Stimulated activated naive CD8-positive, alpha-beta T cell treated with anti-CD3 and anti-CD28 coated beads, Interleukin-15, amount 100 ng/mL, for 72 hours (primary cell): ENCODE measurements at places on chromosomes 5 and 9.

- no peak for DNase-seq
These were observed 4.6 kb upstream of the PHYHD1 start for GRCh38 chr9:128916204-128916603.

GRCh38 chr5:124583469-124584350, 162.7 kb downstream of the ZNF608 start:
- DNase-seq: peak; percentile 31

DNA sequence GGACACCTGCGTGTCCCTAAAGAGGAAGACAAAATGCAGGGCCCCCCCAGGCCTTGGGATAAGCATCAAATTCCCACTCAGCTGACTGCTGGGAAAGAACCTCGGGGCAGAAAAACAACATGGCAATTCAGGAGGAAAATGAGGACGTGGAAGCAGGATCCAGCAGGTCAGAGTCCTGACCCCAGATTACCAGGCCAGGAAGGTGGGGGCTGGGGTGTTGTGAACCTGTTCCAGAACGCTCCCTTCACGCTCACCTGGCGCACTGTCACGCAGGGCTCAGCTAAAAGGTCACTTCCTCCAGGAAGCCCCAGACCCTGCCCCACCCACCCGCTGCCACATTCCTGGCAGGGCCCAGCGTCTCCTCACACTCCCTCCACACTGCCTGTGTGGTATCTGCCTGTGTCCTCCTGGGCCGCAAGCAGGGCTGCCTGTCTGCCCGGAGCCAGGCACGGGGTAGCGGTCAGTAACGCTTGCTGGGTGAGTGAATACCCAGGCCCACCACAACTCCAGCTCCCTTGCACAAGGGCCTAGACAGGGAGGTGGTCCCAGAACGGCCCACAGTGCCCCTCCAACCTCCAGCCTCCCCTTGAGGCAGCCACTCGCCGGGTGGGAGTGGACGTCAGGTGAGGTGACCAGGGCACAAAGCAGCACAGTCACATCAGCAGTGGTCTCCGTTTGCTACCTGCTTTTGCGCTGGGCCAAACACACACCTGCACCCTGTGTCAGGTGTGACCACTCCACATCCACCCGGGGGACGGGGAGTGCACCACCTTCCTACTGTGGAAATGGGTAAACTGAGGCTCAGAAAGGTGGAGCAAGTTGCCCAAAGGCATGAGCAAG, 18.1 kb downstream of the VAV2 start:
- DNase-seq: no peak

DNA sequence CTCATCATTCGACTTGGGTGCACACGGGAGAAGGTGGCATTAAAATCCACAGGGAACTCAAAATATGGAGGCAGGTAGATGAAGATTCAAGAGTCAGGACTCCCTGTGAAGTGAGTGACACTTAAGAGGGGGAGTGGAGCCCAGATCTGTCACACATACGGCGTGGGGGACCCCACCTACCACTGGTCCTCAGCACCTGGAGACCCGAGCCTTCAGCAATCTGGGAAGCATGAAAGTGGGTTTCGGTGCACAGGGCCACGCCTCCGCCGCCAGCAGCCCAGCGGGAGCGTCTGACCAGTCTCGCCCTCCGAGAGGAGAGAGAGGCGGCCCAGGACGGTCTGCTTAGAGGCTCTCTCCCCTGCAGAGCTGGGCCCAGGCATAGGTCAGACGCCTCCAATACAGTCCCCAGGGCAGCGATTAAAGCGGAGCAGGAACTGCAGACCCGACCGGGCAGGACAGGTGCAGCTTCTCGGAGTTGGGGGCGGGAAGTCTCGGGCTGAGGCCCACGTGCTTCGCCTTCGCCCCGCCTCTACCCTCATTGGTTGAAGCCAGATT, 639 bp upstream of the SLC2A8 start:
- DNase-seq: no peak

GRCh38 chr5:35813521-35813920, 43.2 kb upstream of the IL7R start:
- DNase-seq: no peak

DNA sequence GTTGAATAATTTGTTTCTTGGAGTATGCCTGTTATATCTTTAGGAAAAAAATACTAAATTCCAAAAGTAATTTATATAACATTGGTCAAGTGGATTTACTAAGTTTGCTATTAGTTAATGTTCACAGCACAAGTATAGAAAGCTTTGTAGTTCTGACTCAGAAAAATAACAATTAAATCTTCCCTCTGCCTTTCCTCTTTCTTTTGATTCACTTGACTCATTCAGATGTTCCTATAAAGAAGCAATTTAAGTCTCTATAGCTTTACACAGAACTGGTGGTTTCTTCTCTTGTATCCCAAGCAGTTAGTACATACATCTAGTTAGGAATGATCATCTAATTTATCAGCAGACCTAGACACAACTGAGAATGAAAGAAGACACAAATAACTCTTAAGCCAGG, 4.5 kb upstream of the CDC42SE2 start:
- DNase-seq: no peak

- no peak for DNase-seq
These were observed 169.8 kb downstream of the SEMA6A start for GRCh38 chr5:116404792-116405191.

GRCh38 chr5:32168460-32169033, 5.6 kb downstream of the GOLPH3 start:
- no peak for DNase-seq

- DNase-seq: no peak
These were observed 181.9 kb upstream of the GLRA1 start for GRCh38 chr5:152106571-152106970.

DNA sequence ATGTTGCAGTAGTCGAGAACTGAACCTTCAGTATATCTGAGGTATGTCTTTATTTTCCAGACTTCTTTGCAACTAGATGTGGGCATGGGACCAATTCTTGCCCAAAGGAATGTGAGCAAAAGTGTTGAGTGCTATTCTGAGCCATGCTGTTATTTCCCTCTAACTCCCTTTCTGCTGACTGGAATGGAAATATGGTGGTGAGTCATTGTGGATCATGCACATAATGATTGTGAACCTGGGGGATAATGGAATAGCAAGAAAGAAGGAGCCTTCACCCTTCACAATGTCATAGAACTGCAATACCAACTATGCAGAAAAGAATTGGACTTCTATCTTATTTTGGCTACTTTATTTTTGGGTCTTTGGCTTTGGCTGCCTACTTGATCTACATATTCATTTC, 10.3 kb upstream of the DOCK2 start:
- no peak for DNase-seq

DNA sequence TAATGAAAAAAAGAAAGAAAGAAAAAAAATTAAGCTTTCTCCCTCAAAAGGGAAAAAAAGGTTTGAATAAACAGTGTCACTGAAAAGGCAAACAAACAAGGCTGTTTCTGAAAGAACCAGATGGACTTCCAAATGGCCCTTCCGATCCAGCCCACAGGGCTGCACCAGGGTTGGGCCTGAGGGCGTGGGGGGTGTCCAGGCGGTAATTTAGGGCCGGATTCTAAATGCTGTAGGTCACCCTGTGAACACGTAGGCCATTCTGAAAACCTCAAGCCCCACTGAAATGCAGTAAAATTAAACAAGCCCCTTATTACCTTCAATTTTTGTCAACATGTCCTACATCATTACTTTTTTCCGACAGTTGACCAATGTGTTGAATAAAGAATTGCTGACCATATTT, 132.1 kb downstream of the HSD17B3 start:
- no peak for DNase-seq

DNA sequence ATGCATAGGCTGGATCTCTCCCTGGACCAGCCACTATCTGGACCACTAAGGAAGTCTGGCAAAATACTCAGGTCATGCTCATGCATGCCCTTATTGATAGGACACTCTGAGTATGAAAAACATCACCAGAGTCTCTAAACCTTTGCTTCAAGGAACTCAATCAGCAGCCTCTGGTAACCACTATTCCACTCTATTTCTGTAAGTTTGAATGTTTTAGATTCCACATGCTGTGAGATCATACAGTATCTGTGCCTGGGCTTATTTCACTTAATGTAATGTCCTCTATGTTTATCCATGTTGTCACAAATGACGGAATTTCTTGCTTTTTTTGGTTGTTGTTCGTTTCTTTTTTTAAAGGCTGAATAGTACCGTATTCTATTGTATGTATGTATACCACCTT, 68.3 kb downstream of the TARS1 start:
- DNase-seq: no peak

DNA sequence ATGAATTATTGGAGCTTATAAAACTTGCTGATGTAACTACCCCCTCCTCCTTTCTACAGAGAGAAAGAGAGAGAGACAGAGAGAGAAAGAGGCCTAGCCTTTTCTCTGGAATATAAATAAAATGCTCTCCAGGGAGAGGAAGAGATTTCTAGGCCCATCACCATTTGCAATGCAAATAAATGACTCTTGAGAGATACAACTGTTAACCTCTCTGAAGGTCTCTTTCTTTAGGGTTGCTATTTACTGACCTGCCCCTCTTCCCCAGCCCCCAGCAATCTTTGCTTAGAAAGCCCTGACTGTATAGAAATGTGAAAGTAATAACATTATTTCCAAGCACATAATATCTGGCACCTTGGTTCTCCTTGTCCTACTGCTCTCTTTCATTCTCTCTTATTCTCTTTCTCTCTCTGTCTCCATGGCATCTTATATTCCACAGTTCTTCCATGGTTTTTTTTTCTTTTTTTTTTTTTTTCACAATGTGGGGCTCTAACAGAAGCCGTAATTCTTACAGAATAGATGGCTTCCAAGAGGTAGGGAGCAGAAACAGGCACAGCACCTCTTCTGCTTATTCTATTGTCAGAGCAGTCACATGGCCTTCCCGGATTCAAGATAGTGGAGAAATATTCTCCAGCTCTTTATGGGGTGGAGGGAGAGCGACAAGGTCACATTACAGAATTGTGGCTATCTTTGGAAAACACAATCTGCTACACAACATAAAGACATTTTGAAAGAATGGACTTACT, 1087.9 kb upstream of the NUDT12 start:
- DNase-seq: no peak

- DNase-seq: no peak
These were observed 124.6 kb downstream of the ACER2 start for GRCh38 chr9:19533373-19533772.

DNA sequence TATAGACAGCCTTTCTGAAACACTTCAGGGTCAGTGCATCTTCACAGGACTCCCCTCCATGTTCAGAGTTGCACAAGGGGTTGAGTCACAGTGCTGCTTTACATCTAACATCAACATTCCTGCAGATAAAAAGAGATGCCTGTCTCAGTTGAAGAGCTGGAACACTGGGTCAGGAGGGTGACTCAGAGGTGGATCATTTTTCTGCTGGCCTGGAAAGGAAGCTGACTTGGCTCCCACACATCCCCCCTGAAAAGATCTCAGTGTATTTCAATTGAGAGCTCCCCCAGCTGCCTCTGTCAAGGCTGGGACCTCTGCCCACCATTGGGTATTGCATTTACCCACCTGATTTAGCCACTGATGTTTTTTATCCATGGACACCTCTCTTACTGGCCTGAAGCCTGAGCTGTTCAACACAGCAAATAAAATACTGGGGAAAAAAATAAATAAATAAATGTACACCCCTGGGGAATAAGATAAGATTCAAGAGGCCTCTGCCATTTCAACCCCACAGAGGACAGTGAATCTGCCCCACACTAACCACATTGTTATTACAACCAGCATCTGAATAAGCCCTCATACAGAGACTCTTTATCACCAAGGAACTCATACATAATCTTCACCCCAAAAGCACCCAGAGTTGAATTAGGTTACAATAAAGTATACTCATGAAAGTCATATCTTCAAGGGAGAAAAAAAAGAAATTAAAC, 716.4 kb downstream of the SEMA5A start:
- DNase-seq: no peak

- DNase-seq: no peak
These were observed 65.8 kb upstream of the SUB1 start for GRCh38 chr5:32519508-32519907.

DNA sequence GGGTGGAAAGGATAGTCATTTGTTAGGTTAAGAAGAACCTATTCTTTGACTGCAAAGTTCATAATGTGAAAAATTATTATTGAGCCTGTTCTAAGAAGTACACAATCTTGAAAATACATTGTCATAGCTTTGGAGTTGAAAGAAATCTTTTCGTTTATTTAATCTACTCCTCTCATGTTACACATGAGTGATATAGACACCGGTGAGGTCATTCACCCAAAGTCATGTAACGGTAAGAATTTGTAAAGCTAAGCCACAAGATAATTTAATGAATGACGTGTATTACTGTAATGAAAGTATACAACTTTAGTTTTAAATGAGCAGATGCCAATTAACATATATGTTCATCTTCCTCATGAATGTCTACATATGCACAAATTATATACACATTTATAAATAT, 284.1 kb upstream of the PDE4D start:
- DNase-seq: no peak
